Large intestine (tissue), 12 donors: ENCODE measurements at places on chromosomes 6 and 20. TPM values are rescaled to one million over a fixed set of nuclear protein-coding genes. Genes with fewer than 3 reads are reported as not detected.

- DNase-seq = no peak
- no peak overlapping the region for H3K4me3 ChIP-seq
- no peaks in the 10 kb centered on the region for H3K4me1 ChIP-seq
- H3K27me3 ChIP-seq = no peaks in the 10 kb centered on the region
- H3K27ac ChIP-seq = no peak overlapping the region
Observed at GRCh38 chr6:148157841-148158240, 184.8 kb upstream of the SASH1 start.

BCKDHB gene
- polyA plus RNA-seq = 21.0 TPM

- no peaks in the 10 kb centered on the region for H3K36me3 ChIP-seq
- H3K27ac ChIP-seq = no peak overlapping the region
- no peaks in the 10 kb centered on the region for H3K27me3 ChIP-seq
- DNase-seq = no peak
- H3K4me1 ChIP-seq = no peaks in the 10 kb centered on the region
Observed at GRCh38 chr6:37994223-37994622, 174.7 kb downstream of the ZFAND3 start.

MUCL3 gene
- 0.04 TPM for polyA plus RNA-seq

- no peak for DNase-seq
- no peaks in the 10 kb centered on the region for H3K36me3 ChIP-seq
- H3K4me3 ChIP-seq = no peak overlapping the region
- H3K27ac ChIP-seq = no peak overlapping the region
Observed at GRCh38 chr6:13528232-13528631, 40.8 kb upstream of the GFOD1 start.

DNA sequence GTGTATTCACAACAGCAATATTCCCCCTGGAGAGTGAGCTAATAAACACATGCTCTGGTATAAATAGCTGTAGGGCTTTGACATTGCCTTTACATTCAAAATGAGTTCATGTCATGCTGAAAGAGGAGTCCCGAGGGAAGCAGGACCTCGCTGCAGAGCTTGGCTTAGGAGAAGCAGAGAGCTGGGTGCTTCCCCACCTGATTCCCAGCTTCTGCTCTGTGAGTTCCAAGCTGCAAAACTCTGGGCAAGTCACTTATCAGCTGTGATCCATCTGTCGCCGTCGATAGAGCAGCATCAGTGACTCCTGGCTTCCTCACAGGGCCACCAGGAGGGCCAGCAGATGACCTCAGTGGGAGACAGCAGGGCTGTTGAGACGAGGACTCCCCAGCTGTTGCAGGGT is 241.8 kb downstream of the ANKRD60 start:
- H3K36me3 ChIP-seq = no peaks in the 10 kb centered on the region
- no peak for DNase-seq
- H3K27me3 ChIP-seq = peaks cover 3% of the 10 kb centered on the region
- H3K4me1 ChIP-seq = no peaks in the 10 kb centered on the region

DNA sequence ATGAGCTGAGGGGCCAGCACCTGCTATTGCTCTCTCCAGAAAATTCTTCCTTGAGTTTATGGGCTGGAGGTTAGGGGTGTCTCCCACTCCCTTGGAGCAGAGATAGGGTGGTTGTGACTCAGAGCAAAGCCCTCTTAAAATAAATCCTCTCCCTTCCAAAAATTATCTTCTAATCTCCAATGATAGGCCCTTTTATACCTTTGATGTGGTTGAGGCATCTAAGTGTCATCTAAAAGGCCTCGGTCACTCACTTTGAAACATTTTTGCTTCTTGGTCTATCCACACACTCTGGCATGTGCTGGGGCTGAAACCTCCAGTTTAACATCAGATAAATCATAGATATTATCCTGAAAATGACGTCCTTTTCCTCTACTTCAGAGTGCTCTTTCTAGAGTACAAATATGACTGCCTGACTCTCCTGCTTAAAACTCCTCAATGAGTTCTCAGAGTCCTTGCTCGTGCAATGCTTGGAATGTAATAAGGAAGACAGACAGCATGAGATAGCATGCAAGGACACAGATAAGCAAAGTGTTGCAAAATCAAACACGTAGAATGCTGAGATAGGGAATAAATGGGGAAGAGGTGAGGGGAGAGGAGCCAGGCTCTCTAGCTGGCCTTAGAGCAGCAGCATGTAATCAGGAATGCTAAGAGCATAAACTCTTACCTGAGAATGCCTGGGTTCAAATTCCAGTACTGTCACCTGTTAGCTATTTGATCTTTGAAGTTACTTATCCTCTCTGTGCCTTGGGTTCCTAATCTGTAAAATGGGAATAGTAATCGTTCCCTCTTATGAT is 374.1 kb upstream of the CITED2 start:
- peak; percentile 97 for DNase-seq
- peaks cover 43% of the 10 kb centered on the region for H3K4me1 ChIP-seq
- H3K36me3 ChIP-seq = no peaks in the 10 kb centered on the region
- no peaks in the 10 kb centered on the region for H3K27me3 ChIP-seq
- H3K4me3 ChIP-seq = no peak overlapping the region

CRISP2 gene
- 0.34 TPM for polyA plus RNA-seq

DNA sequence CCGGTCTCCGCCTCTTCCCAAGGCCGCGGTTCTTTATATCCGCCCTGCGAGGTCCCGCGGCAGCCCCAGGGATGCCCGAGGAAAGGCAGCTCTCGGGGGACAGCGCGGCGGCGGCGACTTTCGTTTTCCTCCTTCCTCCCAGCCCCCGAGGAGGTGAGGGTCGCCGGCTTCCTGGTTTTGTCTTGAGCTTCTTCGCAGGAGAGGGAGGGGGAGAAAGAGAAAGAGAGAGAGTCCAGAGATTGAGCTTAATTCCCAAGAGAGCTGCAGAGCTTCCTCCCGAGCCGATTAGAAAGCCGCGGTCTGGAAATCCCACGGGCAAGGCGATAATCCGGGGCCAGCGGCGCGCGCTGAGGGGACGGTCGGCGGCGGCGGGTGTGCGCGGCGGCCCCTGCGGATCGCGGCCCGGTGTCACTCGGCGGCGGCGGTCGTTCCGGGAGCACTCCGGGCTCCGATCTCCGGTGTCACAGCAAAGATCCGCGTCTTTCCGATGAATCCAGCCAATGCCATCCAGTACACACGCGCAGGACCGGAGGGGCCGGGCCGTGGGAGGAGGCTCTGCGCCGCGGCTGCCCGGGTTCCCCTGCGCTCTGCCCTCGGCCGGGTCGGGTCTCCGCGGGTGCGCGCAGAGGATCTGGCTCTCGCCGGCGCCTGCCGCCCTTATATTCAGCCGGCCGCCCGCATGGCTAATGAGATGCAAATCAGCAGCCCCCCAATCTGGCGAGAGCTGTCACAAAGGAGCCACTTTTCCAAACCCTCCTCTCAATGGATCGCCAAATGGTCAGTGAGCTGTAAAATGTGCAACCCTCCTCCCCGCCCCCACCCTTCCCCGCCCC is at the start of gene DLL1:
Gene DLL1 (minus strand): TSS at position 783 of the 833 bp plus-strand sequence. CDS start 939 bp downstream, outside the sequence.
- H3K27ac ChIP-seq = peak within 1 kb of the TSS; percentile 68
- H3K36me3 ChIP-seq = peaks cover 17% of the 10 kb centered on the region
- H3K4me1 ChIP-seq = peaks cover 15% of the 10 kb centered on the region
- peak; percentile 74 for DNase-seq
- H3K4me3 ChIP-seq = peak within 1 kb of the TSS; percentile 67

DNA sequence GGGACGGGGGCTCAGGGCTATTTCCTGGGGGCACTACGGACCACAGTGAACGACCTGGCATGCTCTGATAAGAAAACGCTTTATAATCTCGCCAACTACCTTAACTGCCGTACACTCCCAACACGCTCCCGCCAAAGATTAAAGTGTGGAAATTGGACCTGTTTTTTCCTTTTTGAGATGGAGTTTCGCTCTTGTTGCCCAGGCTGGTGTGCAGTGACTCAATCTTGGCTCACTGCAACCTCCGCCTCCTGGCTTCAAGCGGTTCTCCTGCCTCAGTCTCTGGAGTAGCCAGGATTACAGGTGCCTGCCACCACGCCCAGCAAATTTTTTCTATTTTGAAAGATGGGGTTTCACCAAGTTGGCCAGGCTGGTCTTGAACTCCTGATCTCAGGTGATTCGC is 346 bp upstream of the SLC44A4 start:
- DNase-seq = no peak
- H3K4me3 ChIP-seq = peak overlapping the region; percentile 79
- H3K27me3 ChIP-seq = no peaks in the 10 kb centered on the region

DNA sequence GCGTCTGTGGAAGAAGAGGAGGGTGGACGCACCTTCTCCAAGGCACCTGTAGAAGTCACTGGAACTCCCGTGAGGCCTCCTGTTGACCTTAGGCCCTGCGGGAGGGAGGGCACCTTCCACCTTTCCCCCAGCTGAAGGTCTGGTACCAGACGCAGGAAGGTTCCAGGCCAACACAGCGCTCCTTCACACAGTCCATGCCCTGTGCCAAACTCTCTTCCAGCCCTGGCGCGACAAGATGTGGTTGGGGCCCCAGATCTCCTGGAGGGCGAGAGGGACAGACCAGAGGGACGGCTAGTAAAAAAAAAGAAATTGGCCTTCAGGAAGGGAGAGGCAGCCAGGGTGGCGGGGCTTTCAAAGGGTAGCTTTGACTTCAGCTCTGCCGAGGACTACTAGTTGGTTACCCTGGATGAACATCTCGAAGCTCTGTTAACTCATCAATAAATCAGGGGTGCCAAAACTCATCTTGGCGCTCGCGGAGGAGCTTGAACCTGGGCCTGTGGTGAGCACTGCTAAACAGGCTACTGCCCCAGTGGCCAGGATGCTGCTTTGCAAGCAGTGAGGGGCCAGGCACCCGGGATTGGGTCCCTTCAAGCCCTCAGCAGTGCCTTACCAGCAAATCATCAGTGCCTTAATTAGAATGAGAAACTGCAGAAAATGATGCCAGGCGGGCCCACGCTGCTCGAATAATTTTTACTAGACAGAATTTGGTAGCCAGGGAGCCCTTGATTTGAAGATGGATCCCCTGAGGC is 14.9 kb downstream of the AARS2 start:
- no peak for DNase-seq
- peaks cover 17% of the 10 kb centered on the region for H3K4me1 ChIP-seq
- no peak overlapping the region for H3K27ac ChIP-seq
- H3K27me3 ChIP-seq = peaks cover 37% of the 10 kb centered on the region

DNA sequence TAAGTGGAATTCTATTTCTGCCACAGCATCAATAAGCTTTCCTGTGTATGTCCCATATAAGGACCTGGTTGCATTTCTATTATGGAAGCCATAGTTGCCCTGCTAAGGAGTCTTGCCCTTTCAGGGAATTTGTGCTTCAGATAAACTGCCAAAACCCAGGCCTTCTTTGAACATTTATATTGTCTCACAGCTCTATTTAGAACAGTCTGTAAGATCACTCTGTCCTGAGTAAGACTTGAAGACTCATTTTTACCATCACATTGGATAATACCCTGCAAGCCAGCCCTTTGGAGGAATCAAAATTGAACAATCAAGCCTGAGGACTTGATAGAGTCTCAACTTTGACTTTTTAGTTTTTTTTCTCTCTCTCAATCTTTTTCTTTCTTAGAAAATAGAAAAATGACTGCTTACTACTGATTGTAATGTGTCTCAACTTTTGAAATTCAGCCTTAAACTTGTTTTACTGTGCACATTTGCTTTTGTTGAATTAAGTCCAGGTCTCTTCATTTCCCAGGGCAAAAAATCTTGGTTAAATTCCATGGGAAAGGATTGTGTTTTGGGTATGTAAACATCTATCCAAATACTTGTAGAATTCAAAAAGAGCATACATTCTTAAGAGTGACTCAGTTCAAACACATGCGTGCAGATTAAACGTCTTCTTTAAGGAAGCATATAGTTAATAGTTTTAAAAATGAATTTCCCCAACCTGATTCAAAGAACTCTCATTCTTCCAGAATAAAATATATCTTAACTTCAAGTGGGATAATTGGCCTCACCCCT is 91.2 kb downstream of the PLCB1 start:
- H3K4me3 ChIP-seq = no peak overlapping the region
- DNase-seq = no peak

DNA sequence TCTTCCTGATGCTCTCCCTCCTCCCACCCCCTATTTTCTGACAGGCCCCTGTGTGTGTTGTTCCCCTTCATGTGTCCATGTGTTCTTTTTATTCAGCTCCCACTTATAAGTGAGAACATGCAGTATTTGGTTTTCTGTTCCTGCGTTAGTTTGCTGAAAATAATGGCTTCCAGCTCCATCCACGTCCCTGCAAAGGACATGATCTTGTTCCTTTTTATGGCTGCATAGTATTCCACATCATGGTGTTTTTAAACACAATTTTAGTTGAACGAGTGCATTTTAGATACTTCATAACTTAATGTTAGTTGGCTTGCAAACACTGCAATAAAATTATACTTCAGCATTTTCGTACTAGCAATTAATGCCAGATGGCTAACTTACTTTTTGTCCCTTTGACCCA is 28.5 kb downstream of the COL9A1 start:
- DNase-seq = no peak
- no peak overlapping the region for H3K4me3 ChIP-seq
- no peak overlapping the region for H3K27ac ChIP-seq
- peaks cover 2% of the 10 kb centered on the region for H3K27me3 ChIP-seq
- no peaks in the 10 kb centered on the region for H3K4me1 ChIP-seq

DNA sequence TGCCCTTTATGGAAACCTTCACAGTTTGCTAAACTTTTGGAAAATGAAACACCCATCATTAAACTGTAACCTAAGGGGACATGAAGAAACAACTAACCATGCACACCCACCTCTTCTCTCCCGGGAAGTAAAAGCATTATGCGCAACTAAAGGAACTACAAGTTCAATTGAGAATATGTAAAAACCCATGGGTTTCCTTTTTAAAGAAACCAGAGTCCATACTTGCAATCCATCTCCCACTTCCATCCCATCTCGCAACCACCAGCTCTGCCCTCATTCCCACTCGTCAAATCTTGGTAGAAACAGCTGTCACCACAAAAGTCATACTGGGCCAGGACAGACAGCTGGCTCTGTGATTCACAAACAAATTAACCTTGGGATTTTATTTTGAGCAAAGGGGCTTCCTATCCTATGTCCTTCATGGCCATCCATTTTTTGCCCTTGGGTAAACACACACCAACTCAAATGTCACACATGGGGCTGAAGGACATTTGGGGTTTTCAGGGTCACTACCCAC is 81.5 kb downstream of the HAO1 start:
- H3K27ac ChIP-seq = no peak overlapping the region
- H3K4me3 ChIP-seq = no peak overlapping the region
- no peaks in the 10 kb centered on the region for H3K36me3 ChIP-seq

TMC2 gene
- 0.45 TPM for polyA plus RNA-seq

EYS gene
- polyA plus RNA-seq = 0.76 TPM

DNA sequence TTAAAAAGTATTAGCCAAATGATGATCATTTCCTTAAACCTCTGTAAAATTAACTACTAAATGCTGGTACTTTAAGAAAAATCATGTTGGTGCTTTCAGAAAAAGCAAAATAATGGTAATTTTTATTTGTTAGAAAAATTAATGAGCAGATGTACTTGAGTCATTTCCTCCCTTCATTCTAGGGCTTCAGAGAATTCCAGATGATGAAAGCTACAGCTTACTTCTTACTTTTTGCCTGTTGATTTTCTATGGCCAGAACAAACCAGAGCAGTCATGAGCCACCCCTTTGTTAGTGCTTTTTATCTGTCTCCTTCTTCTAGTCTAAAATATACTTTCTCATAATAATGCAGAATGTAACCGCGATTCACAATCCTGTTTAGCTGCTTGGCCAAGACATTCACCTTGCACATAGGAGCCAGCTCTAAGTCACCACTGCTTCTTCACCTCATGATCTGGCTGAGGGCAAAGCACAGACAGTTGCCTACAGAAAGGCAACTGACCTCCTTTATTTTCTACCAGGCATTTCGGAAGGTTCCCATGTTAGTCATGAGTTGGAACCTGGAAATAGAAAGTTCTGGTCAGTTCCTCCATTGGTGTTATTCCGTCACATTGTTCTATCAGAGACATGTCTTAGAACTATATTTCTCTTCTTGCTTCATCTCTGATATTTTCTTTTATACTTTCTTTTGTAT is 43.5 kb upstream of the TINAG start:
- H3K4me1 ChIP-seq = peaks cover 16% of the 10 kb centered on the region
- H3K27ac ChIP-seq = no peak overlapping the region
- H3K4me3 ChIP-seq = no peak overlapping the region
- H3K36me3 ChIP-seq = no peaks in the 10 kb centered on the region
- DNase-seq = no peak
